Osteocyte (in vitro differentiated cells): ENCODE measurements at places on chromosomes 11 and 22.

DNA sequence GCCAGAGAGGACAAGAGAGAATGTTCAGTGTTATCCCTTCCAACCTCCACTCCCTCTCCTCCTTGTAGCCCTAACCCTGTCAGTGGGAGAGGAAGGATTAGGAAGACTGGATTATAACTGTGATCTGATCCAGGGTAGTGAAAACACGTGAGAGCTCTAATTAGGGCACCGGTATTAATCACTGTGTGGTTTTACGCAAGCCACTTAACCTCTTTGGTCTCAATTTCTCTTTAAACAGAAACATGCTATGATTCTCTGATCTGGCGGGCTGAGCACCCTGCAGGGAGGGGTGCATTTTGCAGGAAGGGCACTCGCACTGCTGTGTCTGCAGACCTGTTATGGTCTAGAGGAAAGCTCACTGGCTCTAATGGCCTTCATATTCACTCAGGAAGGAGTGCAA lies 11.5 kb downstream of the RPL27A start:
- DNase-seq = no peak

DNA sequence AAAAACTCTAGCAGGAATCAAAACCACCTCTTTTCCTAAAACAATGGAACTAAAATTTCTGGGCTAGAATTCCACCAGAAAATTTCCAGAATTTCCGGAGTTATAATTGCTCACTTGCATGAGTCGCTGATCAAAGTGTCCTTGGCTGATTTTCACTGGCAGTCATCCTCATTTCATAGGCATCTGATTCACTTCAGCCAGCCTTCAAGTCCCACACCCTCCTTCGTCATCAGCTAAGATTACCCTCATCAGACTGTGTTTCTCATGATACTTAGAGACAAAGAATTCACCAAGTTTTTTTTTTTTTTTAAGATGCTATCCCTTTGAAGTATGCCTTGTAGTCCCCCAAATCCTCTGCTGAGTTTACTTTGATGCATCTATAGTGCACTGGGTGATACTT lies 71.5 kb upstream of the RAB38 start:
- no peak for DNase-seq

DNA sequence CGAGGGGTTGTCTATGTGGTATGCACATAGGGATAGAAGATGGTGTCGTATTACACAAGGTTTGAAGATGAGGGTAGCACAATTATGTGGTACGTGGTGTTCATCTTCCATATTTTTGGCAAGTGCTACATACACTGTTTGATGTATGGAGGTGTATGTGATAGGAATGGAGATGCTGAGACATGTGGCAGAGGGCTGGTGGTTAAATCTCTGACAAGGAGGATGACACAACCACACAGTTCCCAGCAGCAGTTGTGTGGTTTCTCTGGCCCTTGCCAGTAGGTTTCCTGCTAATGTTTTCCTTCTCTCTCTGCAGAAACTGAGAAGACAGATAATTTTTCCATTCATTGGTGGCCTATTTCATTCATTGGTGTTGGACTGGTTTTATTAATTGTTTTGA lies 17.0 kb downstream of the NCR3LG1 start:
- peak; percentile 5 for DNase-seq

DNA sequence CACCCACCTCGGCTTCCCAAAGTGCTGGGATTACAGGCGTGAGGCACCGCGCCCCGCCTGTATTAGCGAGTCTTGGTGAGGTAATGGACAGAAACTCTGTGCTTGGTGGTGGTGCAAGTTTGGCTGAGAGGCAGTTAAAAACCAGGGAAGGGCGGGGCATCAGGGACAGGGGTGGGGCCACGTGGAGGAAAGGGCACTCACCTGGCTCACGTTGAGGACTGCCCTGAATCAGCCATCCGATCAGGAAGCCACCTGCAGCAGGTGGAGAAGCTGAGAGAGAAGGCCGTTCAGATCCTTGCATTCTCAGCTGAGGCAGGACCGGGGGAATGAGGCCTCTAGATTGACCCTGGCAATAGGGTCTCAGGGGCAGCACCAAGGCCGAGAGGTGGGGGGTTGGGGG lies 12.1 kb upstream of the CHRM1 start:
- no peak for DNase-seq

GRCh38 chr11:13465909-13466371 lies 2.9 kb upstream of the BTBD10 start:
- no peak for DNase-seq

DNA sequence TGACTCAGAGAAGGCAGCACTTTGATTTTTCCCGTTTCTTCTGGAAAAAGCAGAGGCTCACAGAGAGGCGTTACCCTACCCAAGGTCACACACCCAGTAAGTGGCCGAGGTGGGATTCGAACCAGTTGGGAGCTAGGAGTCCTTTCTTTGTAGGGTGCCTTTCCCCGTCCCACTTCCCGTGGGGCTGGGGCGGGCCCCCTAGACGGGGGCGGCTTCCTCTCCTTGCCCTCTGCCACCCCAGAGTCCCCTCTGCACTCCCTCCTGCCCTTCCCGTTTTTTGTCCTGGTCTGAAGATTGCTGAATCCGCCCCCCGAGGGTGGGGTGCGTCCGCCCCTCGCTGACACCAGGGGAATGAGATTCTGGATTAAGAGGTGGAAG lies 747 bp downstream of the TPCN2 start:
- no peak for DNase-seq
